ENCODE measurements at places on chromosomes 11 and 22.

GRCh38 chr22:29799217-29799680 lies 32.1 kb downstream of the UQCR10 start:
- peak; percentile 24 for DNase-seq

GRCh38 chr11:104846216-104846615 lies 52.0 kb downstream of the CASP12 start:
- DNase-seq: no peak

DNA sequence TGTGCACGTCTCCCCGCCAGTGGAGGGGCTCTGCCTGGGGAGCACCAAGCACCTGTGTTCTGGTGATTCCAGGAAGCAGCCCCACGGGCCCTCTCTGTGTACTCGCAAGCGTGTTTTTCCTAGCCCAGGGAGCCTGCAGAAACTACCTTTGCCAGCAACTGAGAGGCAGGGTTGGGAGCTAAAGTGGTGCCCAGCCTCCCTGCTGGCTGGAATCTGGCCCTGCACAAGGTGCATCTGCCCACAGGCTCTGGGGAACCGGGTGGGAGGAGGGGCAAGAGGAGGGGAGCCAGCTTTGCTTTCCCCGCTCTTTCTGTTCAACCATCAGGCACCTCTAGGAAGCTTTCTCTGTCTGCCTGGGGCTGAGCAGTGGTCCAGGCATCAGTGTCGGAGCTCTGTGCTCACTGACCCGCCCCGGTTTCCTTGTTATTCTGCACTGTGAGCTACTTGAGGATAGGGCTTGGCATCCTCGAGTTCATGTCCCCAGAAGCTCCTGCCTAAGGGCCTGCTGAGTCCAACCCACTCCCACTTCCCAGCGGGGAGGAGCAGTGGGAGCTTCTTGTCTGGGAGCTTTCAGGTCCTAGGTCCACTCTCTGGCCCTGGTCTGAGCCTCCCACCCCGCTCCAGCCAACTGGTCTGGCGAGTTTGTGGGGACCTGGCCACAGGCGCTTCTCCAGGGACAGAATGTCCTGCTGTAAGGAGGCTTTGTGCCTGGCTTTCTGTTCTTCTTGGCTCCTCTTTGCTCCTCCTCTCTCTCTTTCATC lies 14.9 kb downstream of the DAGLA start:
- DNase-seq: no peak

- DNase-seq: no peak
Measured at GRCh38 chr22:42717197-42717928, 3.3 kb downstream of the A4GALT start.

GRCh38 chr11:95095858-95096587 lies 6.4 kb downstream of the ENDOD1 start:
- DNase-seq: no peak

DNA sequence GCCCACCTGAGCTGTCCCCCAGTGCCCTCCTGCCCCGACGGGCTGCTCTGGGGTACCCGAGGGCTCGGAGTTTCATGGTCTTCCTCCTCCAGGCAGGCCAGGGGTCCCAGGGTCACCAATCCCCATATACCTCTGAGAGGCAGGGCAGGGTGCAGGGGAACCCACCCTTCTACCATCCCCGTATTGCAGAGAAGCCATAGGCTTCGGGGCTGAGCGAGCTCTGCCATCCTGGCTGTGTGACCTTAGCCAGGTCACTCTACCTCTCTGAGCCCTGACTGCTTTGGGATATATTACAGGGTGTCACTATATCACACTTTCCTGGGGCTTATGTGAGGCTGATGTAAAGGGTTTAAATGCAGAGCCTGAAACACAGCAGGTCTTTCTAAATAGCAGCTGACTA lies 57.4 kb downstream of the NAT10 start:
- DNase-seq: no peak

- no peak for DNase-seq
Measured at GRCh38 chr11:31799435-31800397, 11.4 kb downstream of the PAX6 start.

GRCh38 chr11:32053151-32053888 lies 37.6 kb upstream of the RCN1 start:
- no peak for DNase-seq

GRCh38 chr11:116376547-116376946 lies 396.2 kb downstream of the BUD13 start:
- DNase-seq: no peak

GRCh38 chr11:77069336-77069968 lies 2.7 kb downstream of the CAPN5 start:
- DNase-seq: no peak

DNA sequence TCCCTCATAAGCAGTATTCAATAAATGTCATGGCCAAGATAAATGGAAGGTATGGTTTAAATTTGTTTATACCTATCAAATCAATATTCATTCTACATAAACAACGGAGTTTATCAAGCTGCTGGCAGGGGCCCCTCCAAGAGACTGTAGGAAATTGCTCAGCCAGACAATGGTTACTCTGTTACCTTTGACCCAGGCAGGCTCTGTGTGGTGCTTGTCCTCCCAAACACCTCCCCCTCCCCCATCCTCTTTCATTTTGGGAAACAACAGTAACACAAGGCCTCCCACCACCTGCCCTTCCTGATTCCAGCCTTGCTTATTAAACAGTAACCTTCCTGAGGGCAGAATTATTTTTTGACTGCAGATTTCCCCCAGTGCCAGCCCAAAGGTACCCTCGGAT lies 10.5 kb upstream of the ZBTB16 start:
- no peak for DNase-seq
